MV-4-11 (cell line): ENCODE measurements at places on chromosomes 13 and 19.

- DNase-seq = peak; percentile 22
These were observed 25.8 kb downstream of the CACNG6 start for GRCh38 chr19:54017261-54017660.

- peak; percentile 88 for DNase-seq
These were observed 7.8 kb downstream of the ANKLE1 start for GRCh38 chr19:17289489-17289888.

GRCh38 chr19:1066748-1067340, at the start of gene ARHGAP45:
ARHGAP45 (plus strand) TSS chr19:1067167; CDS start chr19:1067406, 239 bp downstream.
- peak; percentile 82 for DNase-seq

DNA sequence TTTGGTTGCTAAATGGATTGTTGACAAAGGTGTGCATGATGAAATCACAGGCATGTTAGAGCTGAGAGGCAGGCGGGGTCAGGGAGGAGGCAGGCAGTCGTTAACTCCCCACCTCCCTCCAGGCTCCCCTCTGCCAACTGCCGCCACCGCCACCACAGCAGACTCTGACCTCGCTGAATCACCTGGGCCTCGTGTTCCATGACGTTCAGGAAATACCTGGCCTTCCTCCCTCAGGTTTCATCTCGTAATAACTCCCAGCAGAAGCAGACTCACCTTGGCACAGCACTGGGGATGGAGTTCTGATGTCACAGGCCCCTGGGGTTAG, 198.5 kb downstream of the KATNAL1 start:
- DNase-seq = no peak

DNA sequence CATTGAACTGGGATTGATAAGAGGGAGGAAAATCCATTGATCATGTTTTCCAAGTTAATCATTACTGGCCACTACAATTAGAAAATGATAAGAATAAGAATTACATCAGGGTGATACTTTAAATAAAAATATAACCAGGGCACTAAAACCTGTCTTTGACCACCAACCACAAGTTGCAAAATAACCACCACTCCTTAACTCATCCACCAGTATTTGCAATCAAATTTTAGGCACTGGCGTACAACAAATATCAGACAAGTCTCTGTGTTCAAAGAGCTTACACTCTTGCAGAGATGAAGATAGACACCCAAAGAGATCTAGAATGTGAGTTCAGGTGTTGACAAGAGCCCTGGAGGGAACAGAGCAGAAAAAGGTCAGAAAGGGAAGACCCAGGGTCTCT, 514 bp downstream of the CEACAM3 start:
- peak; percentile 64 for DNase-seq

DNA sequence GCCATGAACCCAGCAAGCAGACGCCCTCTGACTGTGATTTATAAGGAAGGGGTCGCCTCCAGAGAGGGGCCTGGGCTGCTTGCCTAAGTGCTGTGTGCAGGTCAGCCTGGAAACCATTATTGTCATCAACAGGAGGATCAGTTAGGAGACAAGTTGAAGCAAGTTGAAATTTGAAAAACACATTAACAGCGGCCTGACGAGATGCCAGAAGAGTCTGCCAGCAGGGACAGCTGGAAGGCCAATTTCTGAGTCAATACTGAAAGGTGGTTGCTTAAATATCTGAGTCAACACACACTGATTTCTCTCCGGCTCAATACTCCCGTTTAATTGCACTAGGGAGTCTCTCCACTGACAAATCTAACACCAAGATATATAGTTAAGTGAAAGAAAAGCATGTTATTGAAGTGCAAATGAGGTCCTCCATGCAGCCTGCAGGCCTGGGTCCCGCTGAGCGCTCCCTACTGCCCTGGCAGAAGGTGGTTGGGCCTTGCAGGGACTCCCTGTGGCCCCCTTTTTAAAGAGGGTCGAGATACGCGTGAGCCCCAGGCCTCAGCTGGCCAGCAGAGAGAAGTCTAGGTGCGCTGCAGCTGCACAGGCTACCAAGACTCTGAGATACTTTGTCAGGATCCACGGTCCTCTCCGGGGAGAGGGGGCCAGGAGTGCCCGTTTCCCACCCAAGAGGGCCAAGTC, 91.1 kb downstream of the RNASEH2B start:
- DNase-seq = no peak

DNA sequence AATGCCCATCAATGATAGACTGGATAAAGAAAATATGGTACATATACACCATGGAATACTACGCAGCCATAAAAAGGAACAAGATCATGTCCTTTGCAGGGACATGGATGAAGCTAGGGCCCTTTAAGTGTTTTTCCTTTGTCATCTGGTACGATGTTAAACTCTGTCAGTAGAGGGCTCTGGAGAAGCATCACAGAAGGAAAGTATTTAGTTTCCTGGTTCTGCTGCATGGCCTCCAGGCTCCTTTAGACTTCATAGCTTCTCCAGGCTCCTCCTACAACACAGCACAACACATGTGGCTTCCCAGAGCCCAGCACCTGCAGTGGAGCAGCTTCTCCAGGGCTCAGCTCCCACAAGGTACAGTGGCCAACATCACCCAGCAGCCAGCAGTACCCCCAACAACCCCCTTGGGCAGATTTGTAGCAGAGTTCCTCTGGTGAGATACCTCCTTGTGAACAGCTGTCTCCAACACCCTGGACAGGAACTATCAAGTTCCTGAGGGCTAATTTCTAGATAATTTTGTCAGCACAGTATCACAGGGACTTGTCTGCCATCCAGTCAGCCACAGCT, 63.4 kb downstream of the KCTD12 start:
- peak; percentile 69 for DNase-seq

DNA sequence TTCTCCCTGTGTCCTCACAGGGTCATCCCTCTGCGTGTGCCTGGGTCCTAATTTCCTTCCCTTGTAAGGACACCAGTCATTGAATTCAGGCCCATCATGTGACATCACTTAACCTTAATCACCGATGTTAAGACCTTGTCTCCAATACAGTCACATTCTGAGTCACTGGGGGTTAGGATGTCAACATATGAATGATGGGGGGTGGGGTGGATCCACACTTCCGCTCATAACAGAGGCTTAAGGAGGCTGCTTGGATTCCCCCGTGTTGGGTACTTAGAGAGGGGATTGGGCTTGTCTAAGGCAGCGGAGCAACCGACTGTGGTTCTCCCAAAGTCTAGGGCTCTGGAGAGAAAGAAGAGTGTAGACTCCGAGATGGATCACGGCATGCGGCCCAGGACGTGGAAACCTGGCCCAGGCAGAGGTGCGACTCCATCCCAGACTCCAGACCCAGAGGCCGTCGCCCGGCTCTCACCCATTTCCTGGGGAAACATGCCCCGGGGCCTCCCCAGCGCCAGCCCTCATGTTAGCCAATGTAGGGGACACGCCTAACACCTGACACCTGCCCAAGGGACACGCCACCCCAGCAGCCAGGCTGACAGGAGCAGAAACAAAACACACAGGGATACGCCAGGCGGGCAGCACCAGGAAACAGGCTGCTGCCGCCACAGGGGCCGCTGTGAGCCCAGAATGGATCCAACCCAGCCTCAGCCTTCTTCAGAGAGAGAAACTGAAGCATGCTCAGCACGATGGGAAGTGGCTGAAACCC, 17.1 kb upstream of the IGLON5 start:
- peak; percentile 82 for DNase-seq

DNA sequence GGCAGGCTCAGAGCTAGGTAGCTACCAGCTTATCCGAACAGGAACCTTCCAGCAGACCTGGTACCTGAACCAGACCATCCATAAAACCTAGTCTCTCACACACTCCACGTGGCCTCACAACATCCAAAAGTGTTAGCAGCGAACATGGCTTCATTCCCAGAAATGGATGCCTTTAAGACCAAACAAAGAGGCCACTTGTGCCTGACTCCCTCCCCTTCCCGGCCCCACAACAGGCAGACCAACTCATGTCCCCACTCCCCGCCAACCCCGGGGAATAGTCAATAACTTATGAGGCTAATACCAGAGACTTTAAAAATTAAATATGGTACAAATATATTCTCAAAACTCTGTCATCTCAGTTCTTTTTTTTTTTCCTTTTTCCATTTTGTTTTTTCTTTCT, 46.2 kb downstream of the ZNF557 start:
- no peak for DNase-seq

DNA sequence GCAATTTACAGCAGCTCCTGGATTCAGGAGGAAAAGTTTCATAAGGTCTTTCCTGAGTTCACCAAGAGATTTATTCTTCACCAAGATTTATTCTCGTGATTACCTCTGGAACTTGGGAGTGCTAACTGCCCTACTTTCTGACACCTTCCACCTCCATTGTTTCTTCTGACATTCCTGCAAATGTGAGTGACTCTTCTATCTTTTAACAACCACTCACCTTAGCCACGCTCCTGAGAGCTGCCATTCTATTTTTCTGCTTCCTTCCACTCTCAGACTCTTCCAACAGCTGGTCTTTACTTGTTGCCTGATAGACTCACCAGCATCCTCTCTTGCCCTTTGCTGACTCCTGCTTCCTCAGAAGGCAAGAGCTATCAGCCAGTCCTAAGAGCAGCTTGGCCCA, 11.5 kb upstream of the CBY2 start:
- no peak for DNase-seq

GRCh38 chr19:30420316-30420715, 48.1 kb downstream of the ZNF536 start:
- DNase-seq = no peak

GRCh38 chr13:45162194-45162593, 38.7 kb downstream of the KCTD4 start:
- no peak for DNase-seq

DNA sequence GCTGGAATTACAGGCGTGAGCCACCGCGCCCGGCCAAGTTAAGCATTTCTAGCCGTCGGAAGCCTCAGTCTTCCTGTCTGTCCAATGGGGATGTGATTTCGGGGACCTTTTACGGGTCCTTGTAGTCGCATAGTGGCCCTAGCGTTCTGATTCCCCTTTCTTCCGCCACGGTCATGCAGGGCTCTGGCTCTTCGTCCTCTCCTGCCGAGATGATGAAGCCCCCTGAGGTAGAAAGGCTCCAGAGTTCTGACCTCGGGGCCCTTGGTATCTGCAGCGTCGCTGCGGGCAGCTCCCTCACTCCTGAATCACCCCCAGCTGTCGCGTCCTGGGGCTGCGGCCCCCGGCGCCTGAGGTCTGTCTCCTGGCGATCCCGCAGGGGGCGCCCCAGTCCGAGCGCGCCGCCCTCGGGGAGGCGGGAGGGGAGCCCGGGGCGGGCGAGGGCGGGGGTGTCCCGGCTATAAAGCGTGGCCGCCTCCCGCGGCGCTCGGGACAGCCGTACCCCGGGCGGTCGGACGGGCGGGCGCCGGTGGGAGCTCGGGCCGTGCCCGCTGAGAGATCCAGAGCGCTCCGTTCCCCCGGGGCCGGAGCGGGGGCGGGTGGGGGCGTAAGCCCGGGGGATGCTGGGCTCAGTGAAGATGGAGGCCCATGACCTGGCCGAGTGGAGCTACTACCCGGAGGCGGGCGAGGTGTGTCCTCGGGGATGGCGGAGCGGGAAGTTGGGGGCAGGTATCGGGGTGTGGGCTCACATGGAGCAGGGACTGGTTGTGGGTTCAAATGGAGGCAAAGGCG, at the start of gene FOXA3:
TSS of gene FOXA3 (plus strand) at position 487 of the 789 bp plus-strand sequence. CDS start at position 618, 131 bp downstream.
- peak; percentile 25 for DNase-seq

GRCh38 chr13:21443171-21443570, 15.9 kb downstream of the ZDHHC20 start:
- DNase-seq = peak; percentile 62

DNA sequence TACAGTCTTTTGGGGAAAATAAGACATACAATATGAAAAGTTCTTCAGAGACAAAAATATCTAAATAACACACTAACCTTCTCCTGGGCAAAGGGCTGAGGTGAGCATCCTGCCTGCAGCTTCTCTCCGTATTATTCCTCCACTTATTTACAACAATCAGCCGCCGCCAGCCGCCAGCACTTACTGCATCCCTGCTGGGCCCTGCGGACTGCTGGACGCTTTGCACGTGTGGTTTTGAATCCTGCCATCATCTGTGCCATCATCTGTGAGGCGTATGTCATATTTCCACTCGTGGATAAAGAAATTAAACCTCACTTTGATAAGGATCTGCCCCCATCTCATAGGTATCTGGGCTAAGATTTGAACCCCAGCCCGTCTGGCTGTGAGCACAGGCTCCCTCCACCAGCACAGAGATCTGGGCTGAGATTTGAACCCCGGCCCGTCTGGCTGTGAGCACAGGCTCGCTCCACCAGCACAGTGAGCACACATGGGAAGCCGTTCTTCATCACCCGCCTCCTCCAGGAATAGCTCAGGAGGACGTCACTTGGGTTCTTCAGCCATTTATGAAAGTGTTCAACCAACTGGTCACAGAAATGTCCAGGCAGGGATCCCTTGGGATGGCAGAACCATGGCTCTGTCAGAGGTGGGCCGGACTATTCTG, 35.2 kb upstream of the TUBGCP3 start:
- DNase-seq = no peak

GRCh38 chr19:33227242-33227650, 1.6 kb upstream of the SLC7A10 start:
- peak; percentile 21 for DNase-seq

GRCh38 chr19:47070756-47071155, 22.3 kb upstream of the TMEM160 start:
- DNase-seq = no peak

GRCh38 chr13:110416131-110417025, 109.3 kb downstream of the COL4A2 start:
- DNase-seq = no peak

- DNase-seq = peak; percentile 7
These were observed 18.5 kb downstream of the GPR42 start for GRCh38 chr19:35389192-35389861.

- DNase-seq = peak; percentile 19
These were observed 638 bp downstream of the USPL1 start for GRCh38 chr13:30618186-30618929.

DNA sequence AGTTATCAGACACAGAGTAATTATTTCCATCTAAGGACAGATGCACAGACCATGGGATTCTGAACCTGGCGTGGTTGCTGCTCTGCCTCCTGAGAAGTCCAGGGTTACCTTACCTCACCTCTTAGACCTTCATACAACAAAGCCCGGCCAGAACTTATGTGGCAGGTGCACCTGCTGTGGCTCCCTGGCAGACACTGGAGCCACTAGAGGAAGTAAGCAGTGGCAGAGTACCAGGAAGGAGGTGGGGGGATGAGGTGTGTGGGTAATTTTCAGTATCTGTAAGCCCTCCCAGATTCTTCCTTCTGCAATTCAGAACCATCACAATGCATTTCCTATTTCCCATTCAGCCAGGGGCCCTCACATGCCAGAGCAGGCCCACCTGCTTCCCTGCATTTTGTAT, 106.1 kb upstream of the DOCK9 start:
- no peak for DNase-seq

DNA sequence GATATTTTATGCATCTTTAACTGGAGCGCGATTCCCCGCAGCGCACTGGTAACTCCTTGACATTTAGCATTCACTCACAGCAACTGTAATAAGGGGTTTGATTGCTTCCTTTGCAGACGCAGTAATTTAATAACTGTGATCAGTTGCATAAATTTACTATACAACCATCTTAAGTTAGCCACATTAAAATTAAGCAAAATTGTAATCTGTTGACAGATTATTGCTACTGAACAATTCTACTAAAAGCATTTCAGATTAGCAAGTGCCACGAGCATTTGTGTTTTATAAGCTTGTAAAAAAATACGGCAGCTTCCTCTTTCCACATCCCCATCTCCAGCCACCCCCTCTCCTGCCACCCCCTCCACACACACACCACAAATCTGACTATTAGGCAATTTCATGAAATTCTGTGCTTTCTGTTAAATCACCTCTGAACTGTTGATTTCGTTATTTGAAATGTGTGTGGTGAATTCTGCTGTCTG, 44.4 kb downstream of the TSHZ3 start:
- DNase-seq = peak; percentile 97

- DNase-seq = no peak
These were observed 21.2 kb upstream of the OBI1 start for GRCh38 chr13:78680115-78680561.

GRCh38 chr13:55298201-55298600, 1842.5 kb upstream of the PRR20A start:
- no peak for DNase-seq

- DNase-seq = no peak
These were observed 23.2 kb upstream of the MAB21L1 start for GRCh38 chr13:35499676-35500075.
